GM23248 (cell line): ENCODE measurements at places on chromosomes 2 and 18.

DNA sequence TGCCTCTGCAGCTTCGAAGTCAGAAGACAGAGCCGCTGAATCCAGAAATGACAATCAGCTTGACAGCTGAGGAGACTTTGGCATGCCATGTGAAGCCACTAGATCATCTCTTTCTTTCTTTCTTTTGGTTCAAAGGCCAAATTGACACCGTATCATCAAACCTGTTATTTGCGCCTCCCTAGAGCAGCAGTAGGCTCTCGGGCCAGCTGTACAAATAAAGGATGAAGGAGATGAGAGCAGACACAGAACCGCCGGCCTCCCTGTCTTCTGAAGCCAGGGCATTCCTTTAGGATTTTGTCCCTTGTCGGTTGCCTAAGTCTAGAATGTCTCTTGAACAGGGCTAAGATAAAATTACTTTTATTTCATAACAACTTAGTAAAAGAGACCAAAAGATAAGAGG lies 36.8 kb downstream of the COL4A4 start:
- DNase-seq = no peak

DNA sequence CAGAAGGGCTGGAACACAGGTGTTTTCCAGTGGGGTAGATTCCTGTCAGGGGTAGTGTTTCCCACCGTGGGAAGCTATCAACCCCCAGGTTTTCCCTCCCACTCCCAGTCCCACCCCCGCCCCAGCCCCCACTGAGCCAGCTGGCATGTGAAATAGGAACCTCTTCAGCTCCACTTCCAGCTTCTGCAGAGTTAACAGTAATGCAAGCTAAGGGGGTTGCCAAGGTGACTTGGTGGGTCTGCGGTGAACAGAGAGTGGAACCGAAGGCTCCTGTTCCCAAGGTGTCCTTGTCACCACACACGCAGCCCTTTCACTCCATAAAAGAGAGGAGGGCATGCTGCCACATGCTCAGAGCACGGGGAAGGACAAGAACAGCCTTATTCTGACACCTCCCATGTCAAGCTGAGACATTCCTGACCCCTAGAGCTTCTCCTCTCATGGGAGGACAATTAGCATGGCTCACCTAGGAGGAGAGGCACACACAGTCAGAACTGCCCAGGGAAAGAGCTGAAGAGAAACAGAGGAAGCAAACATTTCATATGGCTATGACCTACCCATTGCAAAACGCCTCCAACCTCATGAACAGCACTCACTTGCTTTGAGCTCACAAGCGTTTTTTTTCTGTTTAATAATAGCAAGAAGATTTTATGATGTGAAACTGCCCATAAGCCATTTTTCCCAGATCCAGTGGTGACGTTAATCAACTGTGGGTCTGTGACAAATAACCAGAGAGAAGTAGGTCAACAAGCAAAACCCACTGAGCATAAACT lies 39.8 kb upstream of the TBC1D8 start:
- peak; percentile 19 for DNase-seq

DNA sequence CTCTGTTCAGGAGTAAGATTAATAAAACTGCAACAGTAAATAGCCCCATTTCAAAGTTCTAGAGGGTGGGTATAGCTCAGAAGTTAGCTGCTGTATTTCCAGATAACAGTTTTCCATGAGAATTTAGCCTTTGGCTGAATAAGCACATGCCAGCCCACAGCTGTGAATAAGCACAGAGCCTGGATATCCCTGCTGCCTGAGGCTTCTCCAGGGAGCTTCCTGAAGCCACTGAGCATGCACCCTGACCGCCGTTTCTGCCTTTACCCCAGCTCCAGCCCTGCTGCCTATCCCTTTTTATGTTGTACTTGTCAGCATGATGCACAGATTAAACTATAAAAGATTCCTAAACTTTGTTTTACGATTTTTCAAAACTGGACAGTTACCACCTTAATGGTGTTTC lies 85.3 kb downstream of the FEZ2 start:
- DNase-seq = no peak

DNA sequence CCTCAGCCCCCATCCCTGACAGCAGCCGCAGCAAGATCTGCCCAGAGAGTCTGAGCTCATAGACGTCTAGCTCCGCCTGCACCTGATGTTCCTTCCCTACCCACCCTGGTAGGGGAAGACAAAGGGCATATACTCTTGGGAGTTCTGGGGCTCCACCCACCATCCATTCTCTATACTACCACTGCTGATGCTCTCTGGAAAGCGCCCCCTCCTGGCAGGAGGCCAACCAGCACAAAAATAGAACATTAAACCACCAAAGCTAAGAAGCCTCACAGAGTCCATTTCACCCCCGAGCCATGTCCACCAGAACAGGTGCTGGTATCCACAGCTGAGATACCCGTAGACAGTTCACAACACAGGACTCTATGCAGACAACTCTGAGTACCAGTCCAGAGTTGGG lies 662.6 kb upstream of the FAM98A start:
- no peak for DNase-seq

- DNase-seq = peak; percentile 22
Observed at GRCh38 chr2:120613742-120614571, 121.7 kb upstream of the GLI2 start.

DNA sequence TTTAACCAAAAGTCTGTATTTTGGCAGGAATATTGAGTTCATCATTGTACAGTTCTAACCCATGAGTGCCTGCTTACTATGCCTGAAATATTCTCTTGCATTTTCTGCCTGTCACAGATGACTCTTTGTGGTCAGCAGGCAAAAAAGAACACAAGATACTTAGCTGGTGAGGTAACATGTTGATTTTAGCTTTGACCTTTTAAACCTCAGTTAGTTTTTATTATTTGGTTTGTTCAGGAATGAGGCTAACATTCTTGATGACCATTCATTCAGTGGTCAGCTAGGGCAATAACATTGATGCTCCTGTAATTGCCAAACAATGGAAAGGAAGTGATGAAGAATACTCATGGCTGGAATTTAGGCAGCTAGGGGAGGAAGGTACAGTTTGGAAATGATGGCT lies 491.2 kb downstream of the PIK3C3 start:
- peak; percentile 69 for DNase-seq

GRCh38 chr18:76564655-76565237 lies 69.7 kb upstream of the ZNF516 start:
- no peak for DNase-seq

DNA sequence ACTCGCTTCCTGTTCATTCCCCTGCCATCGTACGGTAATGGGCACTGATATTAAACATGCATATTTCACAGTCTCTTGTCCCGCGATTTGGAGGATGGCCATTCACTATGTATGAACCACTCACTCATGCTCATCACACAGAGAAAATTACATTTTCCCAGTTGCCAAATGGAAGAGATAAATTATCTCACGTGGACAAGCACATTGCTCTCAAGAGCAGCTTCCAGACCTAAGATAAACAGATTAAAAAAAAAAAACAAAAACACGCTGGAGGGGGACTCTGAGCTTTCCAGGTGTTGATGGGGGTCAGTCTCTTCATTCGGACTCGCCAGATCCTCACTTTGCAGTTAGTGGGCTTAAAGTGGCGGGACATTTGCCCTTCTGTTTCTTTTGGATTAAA lies 1.7 kb upstream of the MAPK4 start:
- DNase-seq = no peak

- no peak for DNase-seq
Observed at GRCh38 chr18:34942975-34943374, 98.2 kb upstream of the MAPRE2 start.

DNA sequence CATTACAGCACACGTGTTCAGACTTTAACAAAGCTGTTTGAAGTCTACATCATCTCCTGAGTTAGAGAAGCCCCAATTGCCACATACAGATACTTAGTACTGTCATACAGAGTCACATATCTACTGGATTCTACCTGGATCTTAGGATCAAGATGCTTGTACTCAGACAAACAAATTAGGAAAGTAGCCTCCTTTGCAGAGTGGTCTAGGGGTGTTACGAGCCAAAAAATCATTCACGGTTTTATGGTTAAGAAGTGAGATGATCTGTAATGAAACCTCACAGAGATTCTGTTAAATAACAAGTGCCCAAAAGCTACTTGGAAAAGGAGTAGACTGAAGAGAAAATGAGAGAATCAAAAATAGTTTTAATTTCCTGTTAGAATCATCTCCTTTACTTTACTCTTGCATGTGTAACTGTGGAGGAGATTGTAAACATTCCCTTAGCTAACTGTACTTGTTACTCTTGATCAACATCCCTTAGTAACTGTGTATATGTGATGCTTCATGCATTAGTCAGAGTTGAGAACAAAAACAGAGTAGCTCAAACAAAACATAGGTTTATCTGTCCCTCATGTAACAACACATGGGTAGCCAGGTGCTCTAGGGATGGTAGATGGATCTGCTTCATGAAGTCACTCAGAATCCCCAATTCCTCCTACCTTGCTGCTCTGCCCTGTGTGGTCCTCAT lies 16.4 kb upstream of the IL1RL1 start:
- peak; percentile 75 for DNase-seq

GRCh38 chr2:223005496-223005895 lies 46.5 kb upstream of the KCNE4 start:
- peak; percentile 18 for DNase-seq

- no peak for DNase-seq
Observed at GRCh38 chr2:126784621-126785020, 114.1 kb upstream of the TEX51 start.

- DNase-seq = no peak
Observed at GRCh38 chr2:220767591-220768255, 804.4 kb downstream of the EPHA4 start.

DNA sequence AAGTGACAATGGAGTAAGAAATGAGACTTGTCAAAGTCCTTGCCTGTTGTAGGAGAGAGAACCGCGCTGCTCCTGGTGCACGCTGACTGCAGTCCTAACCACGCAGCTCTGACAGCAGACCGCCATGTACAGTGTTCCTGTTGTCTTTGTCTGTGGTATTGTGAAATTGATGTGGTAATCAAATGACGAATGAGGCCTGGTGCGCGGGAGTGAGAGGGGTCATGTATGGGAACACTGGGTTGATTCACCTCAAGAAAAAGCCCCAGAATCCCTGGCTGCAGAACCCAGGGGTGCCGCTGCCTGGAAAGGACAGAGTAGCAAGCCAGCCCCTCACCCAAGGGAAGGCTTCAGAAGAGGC lies 64.0 kb downstream of the INPP4A start:
- DNase-seq = no peak

GRCh38 chr2:191246820-191247380 lies 1.7 kb downstream of the MYO1B start:
- peak; percentile 50 for DNase-seq

- no peak for DNase-seq
Observed at GRCh38 chr2:207048416-207048815, 109.1 kb downstream of the CPO start.

GRCh38 chr18:4208366-4208765 lies 246.7 kb downstream of the DLGAP1 start:
- no peak for DNase-seq

DNA sequence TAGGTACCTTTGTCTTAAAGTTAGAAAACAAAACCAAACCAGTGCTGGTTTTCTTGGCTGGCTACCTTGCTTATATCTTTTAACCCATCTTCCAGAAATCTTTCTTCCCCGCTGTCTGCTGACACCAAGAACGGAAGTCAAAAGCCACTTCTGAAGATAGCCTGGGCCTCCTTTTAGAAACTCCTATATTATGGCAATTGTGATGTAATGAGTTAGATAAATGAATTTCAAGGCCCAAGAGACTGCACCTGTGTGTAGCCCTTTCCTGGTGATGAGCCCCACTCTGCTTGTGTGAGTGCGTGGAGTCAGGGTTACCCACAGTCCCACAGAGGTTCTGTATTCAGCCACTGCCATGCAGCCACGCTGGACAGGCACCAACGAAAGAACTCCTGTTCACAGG lies 60.7 kb downstream of the ARMC9 start:
- DNase-seq = no peak

DNA sequence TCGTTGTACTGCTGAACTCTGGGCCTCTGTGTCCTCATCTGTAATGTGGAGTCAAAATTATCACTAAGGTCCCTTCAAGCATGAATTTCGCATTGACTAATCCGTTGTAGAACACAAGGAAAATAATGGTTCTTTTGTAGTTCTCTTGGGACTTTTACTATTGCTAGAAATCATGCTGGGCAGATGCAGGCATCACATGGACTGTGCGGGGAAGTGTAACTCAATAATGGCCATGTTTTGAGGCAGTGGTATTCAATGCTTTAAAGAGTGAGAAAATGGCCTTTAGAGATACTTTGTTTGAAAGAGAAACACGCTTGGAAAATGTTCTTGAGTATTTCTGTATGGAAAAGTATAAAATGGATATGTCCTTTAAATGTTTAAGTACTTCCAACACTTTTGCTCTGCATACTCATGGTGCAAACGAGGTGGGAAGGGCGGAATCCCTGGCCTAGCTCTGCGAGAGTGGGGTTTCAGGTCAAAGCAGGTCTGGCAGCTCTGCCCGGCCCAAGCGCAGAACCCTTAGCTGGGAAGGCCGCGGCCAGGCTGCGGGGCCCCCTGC lies 117.3 kb upstream of the MSTN start:
- DNase-seq = no peak

DNA sequence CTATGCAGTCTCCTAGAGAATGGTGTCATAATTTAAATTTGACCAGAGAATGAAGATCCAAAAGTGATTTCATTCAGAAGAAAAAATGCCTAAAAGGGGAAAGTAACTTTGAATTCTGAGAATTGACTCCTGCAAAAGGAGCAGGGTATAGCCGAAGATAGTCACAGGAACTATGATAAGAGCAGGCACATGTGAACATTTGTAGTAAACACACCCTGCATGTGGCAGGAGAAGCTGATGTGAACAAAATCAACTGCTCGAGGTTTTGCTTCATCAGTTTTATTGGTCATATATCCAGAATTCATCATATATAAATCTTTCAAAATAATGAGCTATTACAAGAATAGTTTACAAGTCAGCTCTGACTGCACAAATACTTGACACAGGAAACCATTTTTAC lies 14.0 kb downstream of the MCFD2 start:
- no peak for DNase-seq

GRCh38 chr2:179785902-179786301 lies 75.5 kb downstream of the ZNF385B start:
- DNase-seq = no peak

- no peak for DNase-seq
Observed at GRCh38 chr2:212052412-212053159, 486.0 kb downstream of the ERBB4 start.

DNA sequence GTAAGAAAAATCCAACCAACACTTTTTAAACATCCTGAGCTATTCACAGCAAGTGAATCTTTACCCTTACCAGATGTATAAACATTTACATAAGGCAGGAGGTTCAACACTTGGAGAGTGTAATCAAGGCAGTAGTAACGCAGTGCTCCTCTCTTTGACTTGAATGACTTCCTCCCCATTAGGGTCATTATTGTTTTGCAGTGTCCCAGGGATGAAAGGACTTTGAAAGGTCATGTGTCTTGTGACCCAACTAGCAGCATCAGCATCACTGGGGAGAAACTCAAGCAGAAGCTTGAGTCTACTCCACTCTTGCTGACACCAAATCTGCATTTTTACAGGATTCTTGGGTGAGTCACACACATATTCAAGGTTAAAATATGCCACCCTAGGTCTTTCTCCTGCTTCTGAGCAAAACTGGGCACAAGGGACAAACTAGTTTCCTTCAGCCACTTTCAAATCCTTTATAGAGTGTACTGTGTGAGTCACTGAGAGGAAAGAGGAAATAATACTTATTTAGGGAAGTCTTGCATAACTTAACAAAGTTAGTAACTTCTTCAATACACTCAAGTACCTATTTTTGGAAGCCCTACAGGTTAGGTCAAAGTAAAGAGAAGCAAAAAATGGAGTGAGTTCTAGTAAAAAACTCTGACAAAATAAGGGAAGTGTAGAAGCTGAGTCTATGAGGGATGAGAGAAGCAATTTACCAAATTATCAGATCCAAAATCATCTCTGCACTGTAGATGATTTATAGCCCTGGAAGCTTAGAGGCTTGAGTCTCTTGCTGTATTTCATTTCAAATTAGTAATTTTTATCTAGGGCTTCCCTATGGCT lies 51.0 kb upstream of the EML4 start:
- DNase-seq = peak; percentile 89
